ENCODE measurements at places on chromosomes 5 and 9.

GRCh38 chr9:131361202-131361833, 32.6 kb upstream of the PRRC2B start:
- DNase-seq: no peak

- no peak for DNase-seq
Measured at GRCh38 chr5:61228691-61229280, 66.5 kb upstream of the SMIM15 start.

DNA sequence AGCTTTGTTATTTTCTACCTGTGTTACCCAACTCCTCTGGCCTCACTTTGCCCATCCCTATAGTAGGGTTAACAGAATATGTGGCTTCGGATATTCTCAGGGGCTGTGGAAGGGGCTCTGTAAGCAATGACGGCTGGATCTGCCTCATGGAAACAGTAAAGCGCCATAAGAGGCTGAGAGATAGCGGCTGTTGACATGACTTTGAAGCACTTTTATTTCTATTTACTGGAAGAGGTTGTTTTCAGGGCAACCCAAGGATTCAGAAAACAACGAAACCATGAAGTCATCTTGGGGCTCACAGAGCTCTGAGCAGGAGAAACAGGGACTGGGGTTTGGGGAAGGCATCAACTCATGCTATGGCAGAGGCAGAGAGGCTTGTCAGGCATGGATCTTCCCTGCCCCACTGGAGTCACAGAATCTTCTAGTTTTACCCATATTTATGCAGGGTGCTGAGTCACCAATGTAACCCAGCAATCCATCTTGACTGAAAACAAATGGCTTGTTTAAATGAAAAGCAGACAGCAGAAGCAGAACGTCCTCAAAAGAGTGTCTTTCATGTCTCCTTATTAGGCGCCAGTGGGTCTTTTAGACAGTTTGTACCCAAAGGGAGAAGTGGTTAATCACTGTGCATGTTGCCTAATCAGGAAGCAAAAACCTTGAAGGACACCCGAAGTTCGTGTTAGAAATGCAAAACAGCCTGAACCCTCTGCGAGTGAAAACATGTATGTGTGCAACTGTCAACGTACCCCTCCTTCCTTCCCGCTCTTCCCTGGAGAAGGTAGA, 113.0 kb downstream of the COL23A1 start:
- peak; percentile 58 for DNase-seq

DNA sequence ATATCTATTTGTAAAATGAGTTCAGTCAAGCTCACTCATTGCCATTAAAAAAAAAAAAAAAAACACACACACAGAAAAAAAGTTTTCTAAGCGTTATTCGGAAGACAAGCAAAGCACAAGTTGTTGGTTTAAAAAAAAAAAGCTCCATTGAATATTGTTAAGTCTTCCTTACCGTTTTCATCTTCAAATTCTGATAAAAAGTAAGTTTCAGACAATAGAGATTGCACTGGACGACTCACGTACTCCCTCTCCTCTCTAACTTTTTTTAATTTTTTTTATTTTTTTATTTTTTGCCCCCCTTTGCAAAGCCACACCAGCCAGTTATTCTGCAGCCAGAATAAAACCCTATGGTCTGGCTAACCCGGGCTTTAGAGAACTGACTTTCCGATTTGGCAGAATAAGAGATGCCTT, 544 bp downstream of the ADAMTS6 start:
- no peak for DNase-seq

DNA sequence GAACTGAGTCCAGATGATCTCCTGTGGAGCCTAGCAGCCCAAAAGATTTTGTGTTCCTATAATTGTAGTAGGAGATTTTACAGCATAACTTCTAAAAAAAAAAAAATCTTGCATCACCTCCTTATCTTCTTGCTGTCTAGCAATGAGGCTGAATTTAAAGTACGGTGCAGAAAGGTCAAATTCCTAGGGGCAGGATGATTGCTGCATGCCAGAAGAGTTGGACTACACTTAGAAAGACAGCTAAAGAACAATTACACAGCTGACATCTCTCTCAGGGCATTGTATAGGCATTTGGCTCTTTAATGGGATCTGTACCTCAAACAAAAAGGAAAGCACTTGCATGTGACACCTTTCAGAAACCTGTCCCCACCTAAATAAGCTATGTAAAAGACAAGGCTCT, 443.2 kb downstream of the HCN1 start:
- DNase-seq: no peak

DNA sequence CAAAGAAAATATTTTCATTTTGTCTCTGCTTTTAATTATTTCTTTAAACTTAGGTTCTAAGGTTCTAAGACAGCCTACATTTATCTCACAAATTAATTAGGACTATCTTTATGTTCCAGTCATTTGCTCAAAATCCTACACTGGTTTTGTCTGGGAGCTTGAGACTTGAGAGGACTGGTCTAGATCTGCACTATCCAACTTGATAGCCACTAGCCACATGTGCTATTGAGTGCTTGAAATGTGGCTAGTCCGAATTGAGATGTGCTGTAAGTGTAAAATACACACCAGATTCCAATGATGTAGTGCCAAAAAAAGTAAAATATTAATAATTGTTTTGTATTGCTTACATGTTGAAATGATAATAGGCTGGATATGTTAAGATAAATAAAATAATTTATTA, 7.2 kb downstream of the CDC37L1 start:
- DNase-seq: no peak

GRCh38 chr5:35282810-35283209, 52.5 kb upstream of the PRLR start:
- no peak for DNase-seq

DNA sequence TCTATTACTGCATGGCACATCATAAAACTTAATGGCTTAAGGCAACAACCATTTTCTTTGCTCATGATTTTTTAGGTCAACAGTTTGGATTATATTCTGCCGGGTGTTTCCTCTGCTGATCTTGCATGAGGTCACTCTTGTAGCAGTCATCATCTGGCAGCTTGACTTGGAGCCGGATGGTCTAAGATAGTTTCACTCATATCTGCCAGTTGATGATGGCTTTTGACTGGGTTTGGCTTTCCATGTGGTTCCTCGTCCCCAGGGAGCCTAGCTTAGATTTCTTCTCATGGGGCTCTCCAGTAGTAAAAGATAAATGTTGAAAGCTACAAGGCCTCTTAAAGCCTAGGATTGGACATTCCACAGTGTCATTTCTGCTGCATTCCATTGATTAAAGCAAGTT, 27.4 kb downstream of the LNPEP start:
- DNase-seq: no peak

Measured in GDM1 (cell line).